T follicular helper cell (primary cell): ENCODE measurements at places on chromosomes 7 and 10.
A peak's percentile ranks its signal among the peaks of the same experiment; 100 is the strongest.

DNA sequence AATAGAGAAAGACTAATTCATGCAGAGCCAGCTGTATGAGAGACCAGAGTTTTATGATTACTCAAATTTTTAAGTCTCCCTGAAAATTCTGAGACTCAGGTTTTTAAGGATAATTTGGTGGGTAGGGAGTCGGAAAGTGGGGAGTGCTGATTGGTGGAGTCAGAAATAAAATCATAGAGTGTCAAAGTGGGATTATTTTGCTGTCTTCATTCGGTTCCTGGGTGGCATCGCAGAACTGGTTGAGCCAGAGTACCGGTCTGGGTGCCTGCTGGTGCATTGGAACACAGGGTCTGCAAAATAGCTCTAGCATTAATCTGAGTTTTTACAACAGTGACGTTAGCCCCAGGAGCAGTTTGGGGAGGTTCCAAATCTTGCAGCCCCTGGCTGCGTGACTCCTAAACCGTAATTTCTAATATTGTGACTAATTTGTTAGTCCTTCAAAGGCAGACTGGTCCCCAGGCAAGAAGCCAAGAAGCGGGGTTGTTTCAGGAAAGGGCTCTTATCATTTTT, 32.4 kb downstream of the GPRIN2 start:
- DNase-seq = no peak

DNA sequence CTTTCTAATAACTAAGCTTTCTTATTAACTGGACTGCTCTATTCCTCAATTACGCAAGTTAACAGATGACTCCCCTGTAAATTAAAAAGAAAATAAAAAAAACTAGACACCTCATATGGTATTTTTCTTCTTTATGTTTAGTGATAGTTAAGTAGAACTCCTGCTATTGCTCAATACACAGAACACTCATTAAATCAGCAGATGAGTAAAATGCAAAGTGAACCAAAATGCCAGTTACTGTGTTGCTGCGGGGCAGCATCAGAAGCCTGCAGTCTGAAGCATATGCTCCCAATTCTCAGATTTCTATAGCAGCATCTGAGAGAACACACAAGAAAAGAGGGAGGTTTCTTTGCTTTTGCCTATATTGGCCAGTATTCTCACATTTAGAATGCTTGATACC, 28.4 kb downstream of the CDK6 start:
- no peak for DNase-seq

DNA sequence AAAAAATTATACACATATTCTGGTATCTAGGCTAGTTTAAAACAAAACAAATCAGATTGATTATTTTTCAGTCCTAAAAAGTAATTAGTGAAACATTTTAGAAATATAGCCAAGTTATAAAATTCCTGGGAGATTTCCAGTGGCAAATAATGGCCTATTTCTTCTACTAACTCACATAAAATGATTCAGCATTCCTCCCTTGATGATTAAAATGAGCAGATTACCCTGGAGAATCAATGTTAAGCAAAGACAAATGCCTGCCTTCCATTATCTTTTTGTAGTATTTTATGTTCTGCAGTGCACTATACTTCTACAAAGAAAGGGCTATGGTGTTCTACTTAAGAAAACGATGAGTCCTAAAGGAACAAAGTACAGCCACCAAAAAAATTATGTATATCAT, 53.6 kb downstream of the PARD3 start:
- DNase-seq = no peak

- no peak for DNase-seq
Observed at GRCh38 chr7:66754541-66754940, 14.0 kb downstream of the RABGEF1 start.

DNA sequence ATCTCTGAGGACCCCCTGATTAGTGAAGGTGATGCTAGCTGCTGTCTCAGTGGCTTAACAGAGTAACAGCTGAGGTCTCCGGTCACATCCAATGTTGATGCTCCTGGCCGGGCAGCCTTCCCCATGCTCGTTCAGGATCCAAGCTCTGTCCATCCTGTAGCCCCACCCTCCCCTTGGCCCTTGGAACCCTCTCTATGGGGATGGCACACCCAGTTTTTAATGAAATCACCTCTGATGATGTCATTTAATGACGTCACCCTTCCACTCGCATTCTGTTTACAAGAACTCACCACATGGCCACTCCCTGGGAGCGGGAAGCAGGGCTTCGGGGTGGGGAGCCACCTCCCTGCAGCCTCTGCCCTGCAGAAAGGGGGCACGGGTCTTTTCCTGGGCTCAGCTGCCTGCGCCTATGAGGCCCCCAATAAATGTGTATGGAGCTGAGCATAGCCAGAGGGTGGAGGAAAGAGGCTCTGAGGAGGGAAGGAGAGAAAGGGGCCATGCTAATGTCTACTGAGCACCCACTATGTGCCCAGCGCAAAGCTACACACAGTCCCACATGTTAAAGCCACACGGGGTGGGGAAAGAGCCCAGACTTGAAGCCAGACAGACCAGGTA, 95.5 kb downstream of the OAT start:
- no peak for DNase-seq

GRCh38 chr10:93715345-93715744, 13.0 kb upstream of the FRA10AC1 start:
- DNase-seq = no peak

DNA sequence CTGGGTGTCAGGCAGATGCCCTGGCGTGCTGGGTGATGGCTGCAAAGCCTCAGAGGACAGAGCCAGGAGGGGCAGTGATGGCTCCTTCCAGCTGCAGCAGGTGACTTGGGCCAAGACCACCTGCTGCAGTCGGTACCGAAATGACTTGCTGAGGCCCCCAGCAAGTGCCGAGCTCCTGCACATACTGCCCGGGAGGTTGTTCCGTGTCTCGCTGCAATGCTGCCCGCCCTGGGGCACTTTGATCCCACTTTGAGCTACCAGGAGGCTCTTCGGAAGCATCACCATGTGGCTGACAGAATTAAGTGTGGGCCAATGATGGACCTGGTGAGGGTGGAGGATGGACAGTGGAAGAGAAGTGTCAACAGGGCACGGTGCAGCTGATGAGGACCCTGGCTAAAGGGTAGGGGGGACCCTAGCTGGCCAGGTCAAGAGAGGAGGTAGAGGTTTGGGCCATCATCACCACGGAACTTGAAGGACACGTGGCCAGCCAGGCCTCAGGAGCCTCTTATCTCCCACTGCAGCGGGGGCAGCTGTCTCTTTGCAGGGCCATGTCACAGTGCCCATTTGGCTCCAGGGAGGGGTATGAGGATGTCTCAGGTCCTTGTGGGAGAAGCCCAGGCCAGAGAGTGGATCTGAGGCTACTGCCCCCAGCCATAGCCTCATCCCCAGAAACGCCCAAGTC, 51.1 kb upstream of the NANOS1 start:
- no peak for DNase-seq

DNA sequence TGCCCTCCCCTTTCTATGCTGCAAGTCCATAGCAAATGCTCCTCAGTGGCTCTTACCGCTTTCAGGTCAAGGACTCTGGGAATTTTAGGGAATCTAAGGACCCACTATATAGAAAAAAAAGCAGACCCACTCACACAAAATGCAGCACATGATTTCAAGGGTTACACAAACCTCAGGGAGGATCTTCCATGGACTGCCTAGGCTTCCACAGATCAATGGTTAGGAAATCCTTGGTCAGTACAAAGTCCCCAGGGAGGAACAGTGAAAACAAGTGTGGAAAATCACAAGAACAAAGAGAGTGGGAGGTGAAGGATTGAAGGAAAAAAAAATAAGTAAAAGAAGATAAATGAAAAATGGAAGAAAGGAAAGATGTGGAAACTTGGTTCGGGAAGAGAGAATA, 188.4 kb downstream of the AHR start:
- no peak for DNase-seq

DNA sequence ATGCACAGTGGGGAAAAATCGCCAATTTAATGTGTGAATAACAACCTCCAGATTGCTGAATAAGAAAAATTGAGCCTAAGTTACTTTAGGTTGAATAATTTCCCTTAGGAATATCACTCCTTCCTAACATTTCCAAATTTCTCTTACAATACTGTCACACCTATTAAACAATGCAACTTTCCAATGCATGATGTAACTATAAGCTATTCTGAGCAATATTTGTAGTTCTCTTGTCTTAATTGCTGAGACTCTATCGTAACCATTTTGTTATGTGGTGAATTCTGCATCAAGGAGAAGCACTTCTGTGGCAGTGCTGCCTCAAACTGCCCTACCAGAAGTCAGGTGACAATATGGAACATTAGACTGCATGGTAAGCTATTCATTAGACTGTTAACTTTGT, 386.7 kb upstream of the LRRN3 start:
- DNase-seq = no peak

GRCh38 chr7:141754939-141755338, 9.0 kb upstream of the TAS2R3 start:
- DNase-seq = no peak

DNA sequence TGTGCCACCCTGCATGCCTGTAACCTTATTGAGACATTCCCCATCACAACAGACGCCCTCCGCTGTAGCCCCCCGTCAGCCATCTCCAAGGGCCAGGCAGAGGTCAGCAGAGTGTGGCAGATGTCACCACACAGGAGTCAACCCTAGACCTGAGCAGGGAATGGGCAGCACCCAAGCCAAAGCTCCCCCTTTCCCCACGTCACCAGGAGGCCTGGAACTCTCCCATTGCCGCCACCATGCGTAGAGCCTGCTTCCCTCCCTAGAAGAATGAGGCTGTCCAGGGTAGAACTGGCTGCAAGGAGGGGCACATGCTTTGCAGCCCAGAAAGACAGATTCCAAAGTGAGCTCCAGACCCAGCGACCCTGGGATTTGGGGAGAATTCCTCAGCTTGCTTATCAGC, 342.9 kb downstream of the TNS3 start:
- DNase-seq = no peak

- DNase-seq = no peak
Observed at GRCh38 chr10:119120413-119120867, 16.5 kb downstream of the DENND10 start.

- DNase-seq = no peak
Observed at GRCh38 chr7:7707806-7708205, 10.6 kb downstream of the RPA3 start.

- DNase-seq = no peak
Observed at GRCh38 chr10:112383325-112383724, 9.4 kb downstream of the ACSL5 start.

- no peak for DNase-seq
Observed at GRCh38 chr7:120843109-120843508, 14.8 kb downstream of the TSPAN12 start.

DNA sequence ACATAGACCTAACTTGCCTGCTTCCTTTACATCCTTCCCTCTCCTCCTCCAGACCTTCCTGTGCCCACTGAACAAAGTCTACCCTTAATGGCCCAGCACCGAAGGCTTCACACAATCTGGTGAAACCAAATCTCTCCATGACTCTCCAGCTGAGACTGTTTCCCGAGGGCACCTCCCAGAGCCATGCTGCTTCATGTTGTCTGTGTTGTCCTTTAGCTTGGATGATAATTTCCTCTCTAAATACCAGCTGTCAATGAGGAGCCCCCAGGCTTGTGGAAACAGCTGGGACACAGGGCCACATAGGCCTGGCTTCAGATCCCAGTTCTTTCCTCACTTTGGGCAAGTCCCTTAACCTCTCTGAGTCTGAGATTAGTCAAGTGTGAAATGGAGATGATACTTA, 54.3 kb downstream of the DLD start:
- DNase-seq = no peak

GRCh38 chr10:17768957-17769356, 17.0 kb downstream of the TMEM236 start:
- no peak for DNase-seq

GRCh38 chr7:135971366-135971725, 5.8 kb downstream of the MTPN start:
- DNase-seq = no peak

DNA sequence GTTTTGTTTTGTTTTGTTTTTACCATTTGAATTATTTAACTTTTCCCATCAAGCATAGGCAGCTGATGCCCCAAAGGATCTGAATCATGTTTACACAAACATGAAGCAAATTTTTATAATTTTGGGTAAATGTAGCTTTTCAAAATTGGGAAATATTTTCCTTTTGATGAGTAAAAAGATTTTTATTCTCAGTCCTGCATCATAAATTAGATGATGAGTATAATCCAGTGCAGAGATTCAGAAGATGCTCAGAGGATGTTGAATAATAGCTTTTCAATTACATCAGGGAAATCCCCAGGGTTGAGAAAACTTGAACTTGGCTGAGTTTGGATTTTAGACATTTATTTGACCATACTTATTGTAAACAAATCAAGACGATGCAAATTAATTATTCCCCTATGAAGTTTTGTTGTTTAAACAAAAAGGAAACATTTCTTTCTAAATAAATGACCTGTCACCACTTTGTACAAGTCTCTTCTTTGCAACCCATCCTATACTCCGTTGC, 121.7 kb downstream of the FAM204A start:
- no peak for DNase-seq

- DNase-seq = peak; percentile 54
Observed at GRCh38 chr7:129367700-129368388, 66.4 kb upstream of the STRIP2 start.

GRCh38 chr7:94779861-94780260, 123.9 kb upstream of the SGCE start:
- no peak for DNase-seq
